AG20443 (cell line): ENCODE measurements at places on chromosomes 6 and 20.

DNA sequence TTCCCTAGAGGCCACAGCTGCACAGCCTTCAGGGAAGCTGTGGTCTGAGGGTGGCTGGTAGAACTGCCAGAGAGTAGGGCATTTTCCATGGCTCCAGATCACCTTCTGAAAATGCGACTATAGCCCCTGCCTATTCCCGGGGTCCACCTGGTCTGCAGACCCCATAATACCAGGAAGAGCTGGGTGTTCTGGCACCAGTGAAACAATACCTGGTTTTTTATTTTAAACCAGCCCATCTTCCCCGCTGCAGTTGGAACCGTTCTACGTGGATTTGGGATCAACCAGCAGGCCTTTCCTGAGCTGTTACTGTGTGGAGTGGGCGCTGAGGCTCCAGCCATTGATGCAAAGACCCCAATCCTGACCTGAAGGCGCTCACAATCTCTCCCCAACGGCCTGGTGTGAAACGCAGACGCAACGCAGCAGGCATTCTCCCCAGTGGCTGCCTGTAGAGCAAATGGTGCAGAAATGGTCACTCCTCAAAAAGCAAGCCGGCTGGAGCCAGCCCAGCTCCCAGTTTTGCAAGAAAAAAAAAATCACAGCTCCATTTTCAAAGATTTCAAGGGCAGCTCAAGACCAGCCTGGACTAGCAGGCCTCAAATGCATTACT lies 11.3 kb downstream of the NPEPL1 start:
- no peak for DNase-seq

DNA sequence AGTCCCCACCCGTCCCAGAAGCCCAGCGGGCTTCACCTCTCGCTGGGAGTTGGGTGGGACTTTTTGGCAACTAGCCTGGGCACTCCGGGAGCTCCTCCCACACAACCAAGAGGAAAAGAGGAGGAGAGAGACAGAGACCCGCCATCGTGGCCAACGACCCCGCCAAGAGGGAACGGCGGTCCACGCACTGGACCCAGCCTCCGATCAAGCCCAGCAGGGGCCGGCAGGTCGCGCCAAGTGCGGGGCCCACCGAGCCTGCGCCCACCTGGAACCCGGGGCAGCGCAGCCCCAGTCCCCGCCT lies 3.0 kb upstream of the TMEM14C start:
- DNase-seq = peak; percentile 18

DNA sequence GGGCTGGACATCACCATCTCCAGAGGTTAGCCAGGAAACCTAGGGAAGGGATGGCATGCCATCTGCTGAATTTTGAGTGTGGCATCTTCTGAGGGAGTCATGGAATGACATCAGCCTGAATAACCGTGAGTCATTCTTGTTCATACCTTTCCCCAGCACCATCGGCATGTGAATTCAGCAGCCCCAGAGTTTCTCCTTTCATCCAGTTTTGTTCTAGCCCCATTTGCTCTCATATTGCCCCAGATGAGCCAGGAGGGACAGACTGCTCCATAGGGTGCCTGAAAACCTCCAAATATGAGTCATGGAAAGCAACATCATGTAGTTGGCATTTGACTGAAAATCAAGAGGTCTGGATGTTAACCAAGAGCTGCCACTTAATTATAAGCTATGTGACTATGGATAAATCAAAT lies 219.2 kb upstream of the SGK1 start:
- DNase-seq = peak; percentile 84

DNA sequence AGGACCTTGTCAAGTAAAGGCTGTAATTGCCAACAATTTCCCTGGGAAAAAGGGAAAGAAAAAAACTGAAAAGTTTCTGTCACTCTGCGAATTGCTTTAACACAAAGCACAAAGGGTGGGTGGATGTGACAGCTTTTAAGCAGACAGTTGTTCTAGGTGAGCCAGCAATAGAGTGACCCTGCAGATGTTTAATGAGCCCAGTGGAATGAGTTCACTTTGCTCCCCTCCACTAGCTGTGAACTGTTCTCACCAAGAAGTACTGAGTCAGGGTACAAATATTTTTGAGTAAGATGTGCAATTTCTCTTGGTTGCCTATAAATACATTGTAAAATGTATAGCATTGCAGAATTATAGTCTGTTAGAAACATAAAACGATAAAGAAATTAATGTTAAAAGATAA lies 26.2 kb upstream of the LRRC1 start:
- no peak for DNase-seq

GRCh38 chr20:15081261-15081660 lies 743.8 kb upstream of the FLRT3 start:
- no peak for DNase-seq

GRCh38 chr6:1850121-1850839 lies 240.6 kb downstream of the FOXC1 start:
- no peak for DNase-seq

DNA sequence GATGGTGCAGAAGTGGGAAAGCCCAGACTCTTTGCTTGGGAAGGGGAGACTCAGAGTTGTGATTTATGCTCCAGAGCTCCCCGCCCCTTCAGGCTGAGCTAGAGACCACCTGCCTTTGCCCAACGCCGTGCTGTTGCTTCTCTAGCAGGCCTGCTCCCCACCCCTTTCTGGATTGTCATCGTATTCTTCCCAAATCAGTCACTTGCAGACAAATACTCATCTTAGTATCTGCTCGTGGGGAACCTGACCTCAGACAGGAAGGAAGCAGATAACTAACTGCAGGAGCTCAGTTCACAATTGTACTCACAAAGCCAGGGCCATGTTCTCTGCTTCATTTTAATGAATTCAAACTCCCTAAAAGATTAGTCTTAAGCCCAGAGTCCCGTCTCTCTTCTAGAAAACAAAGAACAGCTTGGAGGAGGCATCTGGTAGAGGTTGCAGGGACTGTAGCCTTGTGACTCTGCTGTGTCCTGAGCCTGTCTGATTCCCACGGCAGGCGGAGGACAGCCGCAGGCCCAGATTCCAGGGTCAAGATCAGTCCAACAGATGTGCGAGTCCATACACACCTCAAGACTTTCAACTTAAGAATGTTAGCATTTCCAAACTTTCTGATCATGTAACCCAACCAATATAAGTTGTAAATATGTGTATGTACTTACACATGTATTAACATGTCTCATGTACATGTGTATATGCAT lies 57.2 kb upstream of the GGTLC1 start:
- DNase-seq = no peak

DNA sequence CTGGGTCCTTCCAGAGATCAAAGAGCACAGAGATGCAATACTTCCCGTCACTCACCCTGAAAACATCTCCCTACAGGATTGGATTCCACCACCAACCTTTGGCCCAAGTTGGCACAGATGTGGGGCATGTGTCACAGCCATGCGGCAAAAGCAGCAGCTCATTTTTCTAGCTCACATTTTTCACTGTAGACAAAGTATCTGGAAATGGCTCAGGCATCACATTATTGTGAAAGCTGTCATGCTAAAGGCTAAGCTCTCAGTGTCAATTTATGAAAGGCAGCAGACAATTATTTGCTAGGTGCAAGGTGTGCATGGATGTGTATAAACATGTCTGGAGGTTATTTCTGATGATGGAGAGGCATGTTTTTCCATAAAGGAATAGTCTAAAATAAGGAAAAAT lies 248.8 kb upstream of the PRND start:
- peak; percentile 27 for DNase-seq

- DNase-seq = no peak
Observed at GRCh38 chr6:41100871-41101287, 28.1 kb downstream of the NFYA start.

GRCh38 chr20:60331688-60332300 lies 373.6 kb downstream of the CDH26 start:
- DNase-seq = no peak

- DNase-seq = peak; percentile 32
Observed at GRCh38 chr20:47749339-47749738, 35.9 kb downstream of the SULF2 start.

DNA sequence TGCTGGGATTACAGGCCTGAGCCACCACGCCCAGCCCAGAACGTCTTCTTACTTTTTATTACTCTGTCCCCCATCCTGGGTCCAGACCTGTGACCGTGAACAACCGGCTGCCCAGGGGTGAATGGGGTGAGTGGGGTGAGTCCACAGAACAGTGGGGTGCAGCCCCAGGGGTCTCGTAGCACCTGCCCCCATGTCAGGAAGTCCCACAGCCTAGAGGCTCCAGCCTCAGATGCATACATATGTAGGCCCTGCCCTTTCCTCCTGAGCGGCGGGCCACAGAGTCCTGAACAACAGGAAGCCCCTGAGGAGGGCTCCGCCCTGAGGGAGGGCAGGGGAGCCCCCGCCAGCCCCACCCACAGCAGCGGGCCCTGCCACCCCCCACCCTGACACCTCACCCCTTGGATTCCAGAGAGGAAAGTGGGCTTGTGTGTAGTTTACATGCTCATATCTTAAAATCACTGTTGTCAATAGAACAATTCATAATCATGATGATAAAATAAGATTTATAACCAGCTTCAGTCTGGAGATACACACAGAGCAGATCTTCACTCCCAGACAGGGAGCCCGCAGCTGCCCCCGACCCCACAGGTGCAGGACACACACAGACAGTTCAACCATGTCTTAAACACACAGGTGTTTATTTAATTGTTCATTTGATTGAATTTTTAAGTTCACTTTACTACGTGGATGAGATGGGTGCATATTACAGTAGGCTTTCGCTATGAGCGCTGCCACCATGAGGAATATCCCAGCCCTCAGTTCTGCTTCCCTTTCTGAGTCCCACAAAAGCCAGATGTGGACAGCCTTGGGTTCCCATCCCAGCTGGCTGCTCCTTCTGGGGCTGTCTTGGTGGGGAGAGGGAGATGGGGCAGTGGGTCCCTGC lies 12.4 kb upstream of the GMEB2 start:
- no peak for DNase-seq

- peak; percentile 71 for DNase-seq
Observed at GRCh38 chr6:44128020-44128917, 915 bp downstream of the TMEM63B start.

DNA sequence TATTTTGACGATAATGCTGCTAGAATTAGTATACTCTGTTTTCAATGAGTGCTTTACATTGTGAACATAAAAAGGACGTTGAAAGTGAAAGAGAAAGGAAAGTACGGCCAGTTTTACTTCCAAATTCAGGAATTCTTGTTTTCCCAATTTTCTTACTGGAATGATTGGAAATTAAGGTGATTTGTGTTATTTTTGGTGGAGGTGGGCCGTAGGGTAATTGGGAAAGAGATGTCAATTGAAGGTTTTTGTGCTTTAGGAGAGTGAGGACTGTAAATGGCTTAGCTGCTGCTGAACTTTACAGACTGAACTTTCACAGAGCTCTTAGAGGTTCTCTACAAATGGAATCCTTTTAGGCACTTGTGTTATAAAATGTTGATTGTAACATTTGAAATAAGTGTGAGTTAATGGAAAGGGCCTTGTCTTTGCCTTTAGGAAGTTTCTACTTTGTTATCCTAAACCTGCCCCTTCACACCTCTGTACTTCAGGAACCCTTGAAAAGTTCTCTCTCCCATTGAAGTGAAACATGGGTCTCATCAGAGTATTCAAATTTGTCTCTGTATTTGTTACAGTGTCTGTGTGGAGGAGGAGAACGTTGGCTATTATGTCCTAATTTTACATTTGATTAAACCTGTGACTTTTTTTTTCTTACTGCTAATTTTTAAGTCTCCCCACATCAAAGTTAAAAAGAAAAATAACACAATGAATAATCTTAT lies 256.4 kb downstream of the ARID1B start:
- no peak for DNase-seq

DNA sequence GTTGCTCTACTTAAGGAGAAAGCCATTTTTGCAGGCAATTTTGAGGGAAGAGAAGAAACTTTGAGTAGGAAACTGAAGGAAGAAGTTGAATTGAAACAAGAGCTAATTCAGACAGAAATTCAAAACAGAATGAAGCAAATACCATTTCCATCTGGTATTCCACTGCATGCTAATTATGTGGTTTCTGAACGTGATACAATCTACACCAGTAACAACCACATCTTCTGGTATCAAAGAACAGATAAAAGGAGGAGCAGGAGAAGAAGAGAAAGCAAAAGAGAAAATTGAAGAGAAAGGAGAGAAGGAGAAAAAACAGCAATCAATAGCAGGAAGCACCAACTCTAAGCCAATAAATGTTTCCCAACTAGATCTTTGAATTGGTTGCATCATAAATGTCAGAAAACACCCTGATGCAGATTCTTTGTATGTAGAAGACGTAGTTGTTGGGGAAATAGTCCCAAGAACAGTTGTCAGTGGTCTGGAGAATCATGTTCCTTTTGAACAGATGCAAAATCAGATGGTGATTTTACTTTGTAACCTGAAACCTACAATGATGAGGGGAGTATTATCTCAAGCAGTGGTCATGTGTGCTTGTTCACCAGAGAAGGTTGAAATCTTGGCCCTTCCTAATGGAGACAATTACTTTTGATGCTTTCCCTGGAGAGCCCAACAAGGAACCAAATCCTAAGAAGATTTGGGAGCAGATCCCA lies 132.4 kb downstream of the MACROD2 start:
- DNase-seq = no peak

DNA sequence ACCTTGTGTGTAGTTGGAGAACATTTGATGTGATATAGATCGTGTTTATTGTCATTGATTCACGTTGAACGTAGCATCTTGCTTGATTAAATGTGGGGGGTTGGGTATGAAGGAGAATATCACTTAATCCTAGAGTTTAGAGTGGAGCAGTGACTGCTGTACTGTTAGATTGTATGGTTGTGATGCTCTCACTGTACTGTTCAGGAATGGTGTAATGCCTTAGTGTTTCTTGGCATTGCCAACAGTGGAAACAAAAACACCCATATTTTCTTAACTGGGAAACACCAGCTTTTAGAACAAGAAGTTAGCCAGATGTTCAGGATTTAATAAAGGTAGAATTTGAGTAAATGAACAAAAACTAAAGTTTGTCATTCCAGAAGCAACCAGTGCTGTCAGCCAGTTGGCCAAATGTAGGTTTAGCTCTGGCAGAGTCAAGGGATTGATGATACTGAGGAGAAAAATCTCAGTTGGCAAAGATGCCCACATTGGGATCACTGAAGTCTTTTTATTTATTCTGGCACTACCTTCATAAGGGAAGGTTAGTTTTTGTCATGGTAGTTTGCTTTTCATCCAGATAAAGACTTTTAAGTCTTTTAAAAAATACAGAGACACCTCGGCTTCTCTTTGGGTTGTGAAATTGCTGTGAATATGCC lies 129.9 kb downstream of the JARID2 start:
- no peak for DNase-seq

GRCh38 chr6:147137986-147138385 lies 66.2 kb upstream of the STXBP5 start:
- DNase-seq = no peak

GRCh38 chr6:168031411-168031971 lies 34.0 kb downstream of the KIF25 start:
- peak; percentile 63 for DNase-seq
